ENCODE measurements at places on chromosomes 6 and 20. TPM values are rescaled to one million over a fixed set of nuclear protein-coding genes. Genes with fewer than 3 reads are reported as not detected.

The RAD21L1 gene
- not detected for total RNA-seq

- H3K27ac ChIP-seq = peak overlapping the region; percentile 35
- peaks cover 2% of the 10 kb centered on the region for H3K27me3 ChIP-seq
- no peaks in the 10 kb centered on the region for H3K36me3 ChIP-seq
- H3K4me3 ChIP-seq = peak overlapping the region; percentile 86
- peaks cover 25% of the 10 kb centered on the region for H3K4me1 ChIP-seq
Observed at GRCh38 chr20:45405571-45406259, 2.4 kb upstream of the DBNDD2 start.

- no peaks in the 10 kb centered on the region for H3K36me3 ChIP-seq
- H3K27ac ChIP-seq = no peak overlapping the region
- no peak overlapping the region for H3K4me3 ChIP-seq
- H3K4me1 ChIP-seq = no peaks in the 10 kb centered on the region
Observed at GRCh38 chr20:58054780-58055373, 173.6 kb downstream of the ANKRD60 start.

The C2 gene
- 3.8 TPM for total RNA-seq

The GRIK2 gene
- total RNA-seq = not detected

The SLC26A8 gene
- not detected for total RNA-seq

DNA sequence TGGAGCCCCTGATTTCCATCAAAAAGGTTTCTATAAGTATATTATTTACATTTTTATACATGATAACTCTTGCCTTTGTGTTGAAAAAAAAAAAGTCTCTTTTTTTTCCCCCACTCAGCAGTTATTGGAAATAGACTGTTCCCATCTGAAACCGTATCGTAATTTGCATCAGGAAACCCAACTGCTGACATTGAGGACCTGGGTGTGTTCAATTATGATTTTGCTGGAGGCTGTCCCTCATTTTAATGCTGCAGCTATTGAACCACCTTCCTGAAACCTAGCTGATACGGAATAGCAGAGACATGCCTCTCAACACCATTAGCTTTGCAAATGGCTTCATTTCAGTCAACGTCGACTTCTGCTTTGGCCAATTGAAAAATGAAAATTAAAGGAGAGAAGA lies 98.9 kb downstream of the ZNF217 start:
- no peak for DNase-seq
- no peaks in the 10 kb centered on the region for H3K4me1 ChIP-seq
- H3K36me3 ChIP-seq = peaks cover 4% of the 10 kb centered on the region
- peaks cover 19% of the 10 kb centered on the region for H3K27me3 ChIP-seq

The PI16 gene
- total RNA-seq = 1.1 TPM

The TFAP2A gene
- total RNA-seq = not detected

DNA sequence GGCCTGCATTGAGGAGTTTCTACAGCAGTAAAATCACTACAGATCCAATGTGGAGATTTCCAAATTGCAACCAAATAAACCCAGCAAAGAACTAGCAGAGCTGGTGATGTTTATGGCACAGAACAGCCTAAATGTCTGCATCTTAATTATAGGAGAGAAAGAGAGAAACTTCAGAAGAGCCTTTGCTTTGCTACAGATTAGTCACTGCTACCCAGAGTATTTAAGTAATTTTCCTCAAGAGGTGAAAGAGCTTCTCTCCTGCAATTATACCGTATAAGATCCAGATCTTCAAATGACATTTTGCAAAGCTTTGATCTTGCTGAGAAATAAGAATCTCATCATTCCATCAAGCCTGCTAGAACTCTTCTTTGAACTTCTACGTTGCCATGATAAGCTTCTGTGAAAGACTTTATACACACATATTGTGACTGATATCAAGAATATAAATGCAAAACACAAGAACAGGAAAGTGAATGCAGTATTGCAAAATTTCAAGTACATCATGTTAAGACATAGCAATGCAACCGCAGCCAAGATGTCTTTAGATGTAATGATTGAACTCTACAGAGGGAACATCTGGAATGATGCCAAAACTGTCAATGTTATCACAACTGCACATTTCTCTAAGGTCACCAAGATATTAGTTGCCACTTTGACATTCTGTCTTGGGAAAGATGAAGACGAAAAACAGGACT lies 48.0 kb downstream of the MKKS start:
- H3K4me1 ChIP-seq = no peaks in the 10 kb centered on the region
- H3K27ac ChIP-seq = no peak overlapping the region
- DNase-seq = no peak
- peaks cover 14% of the 10 kb centered on the region for H3K27me3 ChIP-seq
- H3K36me3 ChIP-seq = no peaks in the 10 kb centered on the region
- H3K4me3 ChIP-seq = no peak overlapping the region

- H3K36me3 ChIP-seq = no peaks in the 10 kb centered on the region
- H3K27me3 ChIP-seq = peaks cover 8% of the 10 kb centered on the region
- DNase-seq = no peak
- H3K4me1 ChIP-seq = no peaks in the 10 kb centered on the region
- no peak overlapping the region for H3K4me3 ChIP-seq
- H3K27ac ChIP-seq = no peak overlapping the region
Observed at GRCh38 chr20:33160681-33161080, 7.3 kb upstream of the BPIFA2 start.

DNA sequence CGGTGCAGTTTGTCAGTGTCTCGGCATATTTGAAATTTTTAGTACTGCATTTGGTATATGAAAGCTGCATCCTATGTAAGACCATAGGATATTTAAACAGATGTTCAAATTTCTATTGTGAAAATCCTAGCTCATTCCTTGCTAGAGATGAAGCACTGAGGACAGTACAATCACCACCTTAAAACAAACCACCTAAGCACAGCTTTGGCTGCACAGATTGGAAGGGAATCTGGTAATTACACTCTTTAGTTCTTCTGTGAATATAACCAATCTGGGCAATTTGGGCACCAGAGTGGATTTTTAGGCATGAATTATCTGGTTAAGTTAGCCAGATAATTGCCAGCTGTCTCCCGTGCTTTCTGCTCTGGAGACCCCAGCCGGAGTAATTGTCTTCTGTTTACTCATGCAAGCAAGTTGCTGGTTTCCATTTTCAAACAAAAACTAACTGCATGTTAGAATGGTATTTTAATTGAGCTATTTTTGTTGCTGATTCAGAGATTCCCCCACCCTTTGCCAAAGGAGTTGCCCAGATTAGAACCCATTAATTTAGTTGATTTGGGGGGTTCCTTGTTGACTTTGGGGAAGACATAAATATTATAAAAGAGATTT lies 36.9 kb downstream of the E2F3 start:
- no peaks in the 10 kb centered on the region for H3K27me3 ChIP-seq
- DNase-seq = no peak
- H3K4me3 ChIP-seq = no peak overlapping the region
- H3K4me1 ChIP-seq = peaks cover 11% of the 10 kb centered on the region

DNA sequence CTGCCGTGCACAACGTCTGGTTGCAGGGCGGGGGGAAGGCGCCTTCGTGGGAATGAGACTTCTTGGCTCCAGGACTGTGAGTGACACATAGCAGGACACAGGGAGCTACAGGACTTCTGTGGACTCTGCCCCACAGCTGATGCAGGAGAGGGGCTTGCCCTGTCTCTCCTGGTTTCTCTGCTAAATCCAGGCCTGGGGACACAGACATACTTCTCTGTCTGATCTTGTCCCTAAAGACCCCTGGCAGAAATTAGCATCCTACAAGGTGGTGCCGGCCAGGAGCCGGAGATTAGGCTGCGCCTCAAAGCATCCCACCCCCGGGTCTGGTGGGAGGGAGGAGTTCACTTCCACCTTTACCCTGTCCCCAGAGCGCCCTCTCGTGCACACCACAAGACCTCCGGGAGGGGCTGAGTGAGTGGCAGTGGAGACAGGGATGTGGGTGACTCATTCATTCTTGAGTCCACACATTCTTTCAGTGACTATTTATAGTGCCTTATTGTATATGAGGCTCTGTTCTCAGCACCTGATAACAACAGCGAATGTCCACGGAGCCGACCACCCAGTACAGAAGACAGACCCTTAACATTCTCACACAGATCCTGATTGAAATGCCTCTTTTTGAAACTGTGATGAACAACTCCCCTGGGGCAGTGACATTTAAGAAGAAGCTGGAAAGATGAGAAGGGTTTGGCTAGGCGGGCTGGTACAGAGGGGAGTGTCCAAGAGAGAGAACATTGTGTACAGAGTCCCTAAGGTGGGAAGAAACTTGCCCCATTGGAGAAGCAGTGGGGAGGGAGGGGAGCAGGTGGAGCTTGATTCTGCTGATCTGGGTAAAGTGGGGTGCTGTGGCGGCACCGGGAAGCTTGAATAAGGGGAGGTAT lies 39.0 kb downstream of the GMPR start:
- no peaks in the 10 kb centered on the region for H3K36me3 ChIP-seq
- no peak overlapping the region for H3K27ac ChIP-seq
- H3K4me3 ChIP-seq = no peak overlapping the region

DNA sequence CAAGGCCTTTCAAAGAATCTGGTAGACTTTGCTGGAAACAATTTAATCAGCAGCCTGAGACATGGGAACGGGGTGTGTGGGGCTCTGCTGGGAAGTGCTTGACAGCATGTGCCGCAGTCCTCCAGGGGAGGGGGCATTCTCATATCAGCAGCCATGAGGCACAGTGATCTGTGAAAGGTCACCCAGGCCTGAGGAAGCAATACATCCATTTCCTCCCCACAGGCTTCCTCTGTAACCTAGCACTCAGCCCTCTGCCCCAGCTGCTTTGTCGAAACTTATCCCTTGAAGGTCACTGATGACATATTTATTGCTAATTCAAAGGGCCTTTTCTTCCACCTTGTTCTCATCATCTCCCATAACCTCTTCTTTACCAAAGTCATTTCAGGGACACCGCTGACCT lies 103.3 kb downstream of the TNFAIP3 start:
- no peaks in the 10 kb centered on the region for H3K27me3 ChIP-seq
- H3K4me1 ChIP-seq = peaks cover 75% of the 10 kb centered on the region
- DNase-seq = no peak
- no peaks in the 10 kb centered on the region for H3K36me3 ChIP-seq
- H3K4me3 ChIP-seq = no peak overlapping the region

DNA sequence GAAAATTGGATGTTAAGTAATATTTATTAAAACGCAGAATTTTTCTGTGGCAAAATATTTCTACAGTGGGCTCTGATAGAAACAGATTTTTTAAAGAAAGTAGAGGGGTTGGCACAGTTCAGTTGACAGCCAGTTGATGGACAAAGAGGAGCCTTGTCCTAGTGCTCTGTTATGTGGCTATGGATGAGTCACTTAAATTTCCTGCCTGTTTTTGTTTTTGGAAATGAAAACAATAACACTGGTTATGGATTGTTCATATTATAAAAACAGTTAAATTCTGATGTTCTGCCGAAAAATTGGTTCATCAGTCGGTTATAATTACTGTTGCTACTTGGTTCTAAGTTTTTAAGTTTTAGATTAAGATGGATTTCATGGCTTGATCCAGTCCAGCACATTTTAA lies 42.8 kb downstream of the MYO6 start:
- DNase-seq = no peak
- no peak overlapping the region for H3K27ac ChIP-seq
- peaks cover 6% of the 10 kb centered on the region for H3K27me3 ChIP-seq
- H3K4me3 ChIP-seq = no peak overlapping the region

GRCh38 chr6:41058783-41059181 lies 5.8 kb downstream of the APOBEC2 start:
- H3K36me3 ChIP-seq = peaks cover 62% of the 10 kb centered on the region
- H3K4me1 ChIP-seq = peaks cover 16% of the 10 kb centered on the region
- no peak overlapping the region for H3K27ac ChIP-seq
- no peak overlapping the region for H3K4me3 ChIP-seq

DNA sequence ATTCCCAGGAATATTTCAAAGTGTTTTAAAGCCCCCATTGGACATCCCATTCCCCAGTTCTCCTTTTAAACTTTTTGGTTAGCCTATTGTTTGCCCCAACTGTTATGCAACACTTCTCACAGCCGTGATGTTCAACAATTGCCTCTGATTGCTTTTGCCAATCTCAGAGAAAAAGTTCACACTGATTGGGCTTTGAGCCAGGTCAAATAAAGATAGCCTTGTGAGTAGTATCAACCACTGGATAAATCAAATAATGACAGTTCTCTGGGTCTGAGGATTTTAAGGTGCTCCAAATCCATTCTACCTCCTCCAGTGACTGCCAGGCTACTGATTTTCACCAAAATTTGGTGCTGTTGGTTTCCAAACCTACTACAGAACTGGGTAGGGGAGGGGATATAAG lies 19.1 kb upstream of the NOP56 start:
- H3K4me1 ChIP-seq = peaks cover 15% of the 10 kb centered on the region
- no peak overlapping the region for H3K4me3 ChIP-seq
- no peak for DNase-seq
- H3K27me3 ChIP-seq = peaks cover 16% of the 10 kb centered on the region

GRCh38 chr20:1205802-1206201 lies 2.5 kb downstream of the C20orf202 start:
- no peaks in the 10 kb centered on the region for H3K4me1 ChIP-seq
- no peak overlapping the region for H3K4me3 ChIP-seq
- peaks cover 1% of the 10 kb centered on the region for H3K27me3 ChIP-seq
- no peaks in the 10 kb centered on the region for H3K36me3 ChIP-seq
- DNase-seq = no peak

DNA sequence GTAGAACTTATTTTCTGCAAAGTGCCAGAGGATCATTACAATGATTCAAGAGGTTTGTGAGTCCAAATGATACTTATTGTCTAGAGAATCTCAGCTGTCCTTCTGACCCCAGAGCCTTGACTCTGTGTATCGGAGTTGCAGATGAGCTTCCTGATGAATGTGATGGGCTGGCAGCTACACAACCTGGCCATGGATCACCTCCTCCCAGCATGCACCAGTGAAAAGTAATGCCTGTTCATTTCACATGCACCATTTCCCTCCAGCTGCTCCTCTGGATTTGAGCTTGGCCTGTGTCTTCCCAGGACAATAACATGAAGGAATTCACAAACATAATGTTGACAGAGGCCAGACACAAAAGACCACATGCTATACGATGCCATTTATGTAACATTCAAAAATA lies 30.0 kb downstream of the SNHG17 start:
- no peak overlapping the region for H3K27ac ChIP-seq
- H3K4me1 ChIP-seq = no peaks in the 10 kb centered on the region

The RNF114 gene
- 105 TPM for total RNA-seq

The PTPRK gene
- 7.5 TPM for total RNA-seq

DNA sequence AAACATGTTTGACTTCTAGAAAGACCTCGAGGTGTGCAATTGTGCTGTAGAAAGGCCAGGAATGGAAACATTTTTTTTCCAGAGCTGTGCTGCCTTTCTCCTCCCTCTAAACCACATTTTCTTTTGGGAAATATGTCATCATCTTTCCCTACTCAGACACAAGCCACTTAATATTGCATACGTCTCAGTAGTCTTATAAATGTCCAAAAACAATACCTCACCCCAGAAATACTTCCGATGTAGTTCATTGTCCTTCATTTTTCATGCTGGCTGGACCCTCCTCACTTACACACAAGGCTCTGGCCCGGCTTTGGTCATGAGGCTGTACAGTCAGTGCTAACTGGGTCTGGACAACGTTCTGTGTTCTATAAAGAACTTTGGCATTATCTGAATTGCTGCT lies 126.4 kb downstream of the SCML4 start:
- H3K4me3 ChIP-seq = no peak overlapping the region
- H3K27me3 ChIP-seq = no peaks in the 10 kb centered on the region
- peaks cover 31% of the 10 kb centered on the region for H3K4me1 ChIP-seq
- DNase-seq = no peak
- no peaks in the 10 kb centered on the region for H3K36me3 ChIP-seq
- H3K27ac ChIP-seq = peak overlapping the region; percentile 2
